Esophagus squamous epithelium (tissue), 5 donors: ENCODE measurements at places on chromosomes 4 and X.

DNA sequence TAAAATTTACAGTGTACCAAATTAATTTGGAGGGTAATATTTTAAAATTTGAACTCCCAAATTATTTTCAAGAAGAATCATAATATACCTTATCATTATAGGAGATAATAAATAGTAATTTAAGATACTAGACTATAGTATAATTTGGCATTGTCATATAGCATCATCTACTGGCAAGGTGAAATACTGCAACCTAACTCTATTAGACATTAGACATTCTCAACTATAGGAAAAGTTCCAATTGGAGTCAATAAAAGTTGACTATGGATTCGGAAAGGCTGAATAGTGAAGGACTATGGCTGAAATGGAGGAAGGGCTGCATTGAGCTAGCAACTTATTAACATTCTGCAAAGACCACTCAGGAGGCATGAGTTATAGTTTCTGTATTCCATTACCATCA is 113.0 kb downstream of the PRDM5 start:
- no peak for DNase-seq

GRCh38 chrX:141341341-141341740 is 99.0 kb upstream of the SPANXC start:
- no peak for DNase-seq

- DNase-seq = no peak
Observed at GRCh38 chrX:134797390-134797700, 139.1 kb upstream of the PLAC1 start.

DNA sequence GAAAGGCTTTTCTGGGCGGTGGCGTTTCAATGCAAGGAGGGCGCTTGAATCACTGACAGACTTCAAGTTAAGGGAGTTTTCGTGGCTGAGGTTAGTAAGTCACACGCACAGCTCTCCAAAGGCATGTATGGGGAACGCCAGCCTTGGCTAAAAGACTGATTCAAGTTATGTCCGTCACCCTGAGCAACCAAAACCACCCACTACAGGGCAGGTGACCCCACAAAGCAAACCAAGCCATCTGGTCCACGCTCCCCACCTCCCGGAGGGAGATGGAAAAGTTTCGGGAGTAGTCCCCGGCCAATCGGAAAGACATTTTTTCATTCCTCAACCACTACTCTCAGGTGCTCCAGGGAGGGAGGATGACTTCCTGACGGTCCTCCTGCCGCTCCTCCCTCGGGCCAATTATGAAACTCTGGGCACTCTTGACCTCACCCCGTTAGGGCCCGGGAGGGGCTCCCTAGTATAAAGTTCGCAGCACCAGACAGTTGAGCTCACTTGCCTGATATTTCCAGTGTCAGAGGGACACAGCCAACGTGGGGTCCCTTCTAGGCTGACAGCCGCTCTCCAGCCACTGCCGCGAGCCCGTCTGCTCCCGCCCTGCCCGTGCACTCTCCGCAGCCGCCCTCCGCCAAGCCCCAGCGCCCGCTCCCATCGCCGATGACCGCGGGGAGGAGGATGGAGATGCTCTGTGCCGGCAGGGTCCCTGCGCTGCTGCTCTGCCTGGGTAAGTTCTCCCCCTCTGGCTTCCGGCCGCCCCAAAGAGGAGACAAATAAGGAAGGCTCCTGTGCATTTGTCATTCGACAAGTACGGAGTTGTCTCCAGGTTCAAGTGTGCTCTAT is at the start of gene EREG:
EREG (plus strand) TSS at position 494 of the 840 bp plus-strand sequence; CDS start at position 658, 164 bp downstream.
- no peak for DNase-seq

GRCh38 chrX:115018040-115018647 is 728 bp upstream of the IL13RA2 start:
- DNase-seq = no peak

DNA sequence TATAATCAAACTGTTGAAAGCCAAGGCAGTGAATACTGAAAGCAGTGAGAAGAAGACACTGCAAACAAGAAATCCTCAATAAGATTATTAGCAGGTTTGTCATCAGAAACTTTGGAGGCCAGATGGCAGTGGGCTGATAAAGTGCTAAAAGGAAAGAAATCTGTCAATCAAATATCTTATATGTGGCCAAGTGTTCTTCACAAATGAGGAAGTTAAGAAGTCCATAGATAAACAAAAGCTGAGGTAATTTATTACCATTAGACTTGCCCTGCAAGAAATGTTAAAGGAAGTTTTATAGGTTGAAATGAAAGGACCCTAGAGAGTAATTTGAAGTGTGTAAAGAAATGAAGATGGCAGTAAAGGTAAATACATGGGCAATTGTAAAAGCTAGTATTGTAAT is 586.6 kb downstream of the RAPGEF2 start:
- no peak for DNase-seq

DNA sequence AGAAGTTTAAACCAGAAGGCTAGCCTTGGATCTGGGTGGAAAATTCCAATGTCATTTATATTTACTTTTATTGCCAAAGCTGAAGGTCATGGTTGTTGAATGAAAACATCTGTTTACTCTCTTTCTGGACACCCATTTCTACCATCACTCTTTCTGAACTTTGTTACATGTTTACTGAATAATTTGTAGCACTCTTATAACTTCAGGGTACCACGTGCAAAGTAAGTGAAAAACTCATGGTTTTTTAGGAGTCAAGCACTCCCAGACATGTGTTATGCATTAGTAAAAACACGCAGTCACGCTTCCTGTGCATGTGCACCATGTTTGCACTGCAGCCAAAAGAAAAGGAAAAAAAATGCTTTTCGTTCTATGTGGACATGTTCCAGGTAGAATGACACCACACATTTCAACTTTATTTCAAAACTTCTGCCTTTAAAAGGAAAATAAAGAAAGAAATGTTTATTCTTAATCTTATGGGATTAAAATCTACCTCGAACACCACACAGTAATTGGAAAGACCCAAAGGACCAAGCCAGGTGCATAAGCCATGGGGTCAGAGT is 31.4 kb upstream of the ADH1C start:
- DNase-seq = no peak

DNA sequence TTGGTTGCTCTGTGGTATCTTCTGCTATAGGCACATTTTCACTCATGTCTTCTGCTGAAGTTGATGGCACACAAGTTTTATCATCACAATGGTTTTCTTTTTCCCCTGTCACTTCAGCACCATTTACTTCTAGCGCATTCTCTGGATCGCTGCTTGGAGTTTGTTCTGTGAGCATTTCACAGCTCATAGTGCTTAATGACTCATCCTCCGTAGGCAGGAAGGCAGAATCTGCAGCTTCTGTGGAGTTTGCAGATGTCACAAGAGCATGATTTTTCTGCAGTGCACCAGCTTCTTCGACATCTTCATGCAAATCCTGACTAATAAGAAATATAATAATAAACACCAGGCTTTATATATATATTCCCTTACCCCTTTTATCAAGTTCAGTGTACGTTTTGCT is 83.6 kb downstream of the CHM start:
- DNase-seq = no peak
